ENCODE measurements at places on chromosomes 7 and 10.
A peak's percentile ranks its signal among the peaks of the same experiment; 100 is the strongest.

GRCh38 chr10:50439187-50439586, 184.6 kb downstream of the SGMS1 start:
- DNase-seq: no peak

DNA sequence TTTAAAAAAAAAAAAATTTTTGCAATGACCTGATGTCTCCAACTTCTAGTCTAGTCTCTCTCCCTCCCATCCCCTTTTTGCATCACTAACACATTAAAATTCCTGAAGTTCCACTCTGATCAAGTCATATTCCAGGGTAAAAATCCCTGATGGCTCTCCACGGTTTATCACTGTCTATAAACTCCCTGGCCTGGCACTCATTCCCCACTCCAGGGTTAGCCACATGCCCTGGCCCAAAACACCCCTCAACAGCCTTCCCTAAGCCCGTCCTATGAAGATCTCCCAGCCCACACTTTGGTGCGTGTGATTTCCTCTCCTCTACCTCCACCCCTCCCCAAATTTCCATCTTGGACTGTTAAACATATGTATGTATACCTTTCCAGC, 125.4 kb downstream of the JAZF1 start:
- DNase-seq: peak; percentile 45

GRCh38 chr7:30304177-30304884, 19.9 kb downstream of the ZNRF2 start:
- DNase-seq: no peak

DNA sequence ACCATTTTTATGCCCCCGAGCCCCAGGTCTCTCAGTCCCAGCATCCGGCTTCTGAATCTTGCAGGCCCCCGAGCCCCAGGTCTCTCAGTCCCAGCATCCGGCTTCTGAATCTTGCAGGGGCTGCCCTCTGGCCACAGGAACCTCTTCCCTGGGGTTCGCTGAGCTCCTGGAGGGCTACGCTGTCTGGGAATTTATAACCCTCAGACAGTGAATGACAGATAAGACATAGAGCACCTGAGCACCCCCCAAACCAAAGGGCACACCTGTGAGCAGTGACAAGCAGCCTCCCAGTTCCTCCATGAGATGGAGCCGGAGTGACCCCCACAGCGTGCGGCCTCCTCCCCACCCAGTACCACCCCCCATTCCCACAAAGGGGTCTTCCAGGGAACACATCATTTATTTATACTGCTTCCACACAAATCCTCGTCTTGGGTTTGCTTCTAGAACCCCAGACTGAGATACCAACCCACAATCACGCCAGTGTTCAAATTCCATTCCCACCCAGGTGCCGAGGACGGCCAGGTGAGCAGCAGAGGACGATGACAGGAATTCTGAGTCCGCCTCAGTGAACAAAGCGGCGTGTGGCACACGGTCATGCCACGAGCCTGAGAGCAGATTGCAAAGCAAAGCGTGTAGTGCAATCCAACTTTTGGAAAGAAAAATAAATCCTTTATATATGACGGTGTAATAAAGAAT, 57.7 kb upstream of the FAM20C start:
- no peak for DNase-seq

DNA sequence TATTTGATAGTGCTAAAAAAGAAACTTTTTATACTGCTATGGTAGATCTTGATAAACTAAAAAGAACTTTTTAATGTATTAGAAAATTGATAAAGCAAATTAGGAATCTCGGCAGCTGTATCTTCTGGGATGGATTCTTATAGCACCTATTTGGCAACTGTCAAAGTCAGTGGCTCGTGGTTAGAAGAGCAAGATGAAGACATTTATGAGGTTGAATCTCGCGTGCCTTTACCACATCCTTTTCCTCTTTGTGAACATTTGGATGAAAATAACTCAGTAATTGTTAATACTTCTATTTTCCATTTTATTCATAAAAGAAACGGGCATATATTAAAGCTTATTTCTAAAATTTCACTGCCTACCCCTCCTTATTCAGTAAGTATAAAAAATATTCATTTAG, 76.2 kb downstream of the CYP51A1 start:
- DNase-seq: no peak

- DNase-seq: no peak
Observed at GRCh38 chr10:44589181-44589943, 204.5 kb upstream of the CXCL12 start.

GRCh38 chr7:152132812-152133211, 107.3 kb downstream of the GALNT11 start:
- no peak for DNase-seq

DNA sequence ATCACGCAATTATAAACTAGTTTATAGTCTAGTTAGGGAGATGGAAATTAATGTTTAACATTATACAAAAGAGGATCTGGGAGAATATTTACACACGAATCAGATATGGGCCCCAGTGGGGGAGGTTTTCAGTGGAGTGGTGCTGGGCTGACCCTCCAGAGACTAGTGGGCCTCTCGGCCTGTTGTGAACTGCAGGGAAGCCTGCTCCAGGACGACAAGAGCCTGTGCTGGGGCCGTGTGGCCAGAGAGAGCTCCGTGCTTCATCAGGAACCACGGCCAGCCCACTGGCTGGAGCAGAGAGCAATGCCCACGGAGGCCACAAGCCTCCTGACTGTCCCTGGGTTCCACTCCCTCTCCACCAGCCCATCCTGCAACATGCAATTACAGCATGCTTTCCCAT, 11.3 kb upstream of the ESYT2 start:
- no peak for DNase-seq

DNA sequence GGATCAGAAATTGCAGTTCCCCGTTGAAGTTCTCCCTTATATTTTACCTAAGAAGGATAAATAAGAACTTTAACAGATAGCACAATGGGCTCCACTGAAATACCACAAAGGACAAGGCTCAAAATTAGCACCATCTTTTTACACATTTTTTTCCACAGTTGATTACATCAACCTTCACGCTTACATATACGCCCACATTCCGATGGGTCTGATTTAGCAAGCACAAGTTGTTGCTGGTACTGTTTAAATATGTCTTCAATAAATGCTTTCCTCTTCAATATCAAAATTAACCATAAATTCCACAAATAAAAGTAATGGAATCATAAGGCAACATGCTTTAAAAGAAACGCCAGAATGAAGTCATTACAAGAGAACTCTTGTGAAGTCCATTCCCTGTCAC, 79.5 kb downstream of the NEBL start:
- no peak for DNase-seq

DNA sequence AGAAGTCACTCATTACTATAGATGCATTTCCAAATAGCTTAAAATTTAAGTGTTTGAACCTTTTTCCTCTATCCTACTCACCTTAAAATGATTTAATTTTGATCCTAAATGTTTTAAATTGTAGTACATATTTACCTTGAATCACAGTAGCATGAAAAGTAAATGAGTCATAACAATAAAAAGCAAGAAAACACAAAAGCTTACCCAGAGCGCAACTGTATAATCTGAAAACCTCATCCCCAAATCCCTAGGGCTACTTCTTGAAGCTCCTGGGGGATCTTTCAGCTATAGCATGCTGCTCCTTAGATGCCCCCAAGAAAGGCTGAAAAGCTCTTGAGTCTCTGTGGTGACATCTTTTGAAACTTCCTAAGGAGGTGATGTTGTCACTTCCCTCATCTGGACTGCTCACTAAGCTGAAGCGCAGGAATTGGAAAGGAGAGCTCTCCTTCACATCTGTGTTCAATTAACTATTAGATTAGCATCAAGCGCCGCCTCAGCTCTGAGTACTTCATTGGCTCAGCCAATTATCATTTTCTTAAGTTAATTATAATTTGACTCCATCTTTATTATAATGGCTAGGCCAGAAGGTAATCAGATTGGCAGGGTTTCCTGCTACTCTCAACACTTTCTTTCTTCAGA, 60.2 kb downstream of the SEMA3E start:
- no peak for DNase-seq

GRCh38 chr7:103686064-103686463, 240.1 kb upstream of the SLC26A5 start:
- no peak for DNase-seq

DNA sequence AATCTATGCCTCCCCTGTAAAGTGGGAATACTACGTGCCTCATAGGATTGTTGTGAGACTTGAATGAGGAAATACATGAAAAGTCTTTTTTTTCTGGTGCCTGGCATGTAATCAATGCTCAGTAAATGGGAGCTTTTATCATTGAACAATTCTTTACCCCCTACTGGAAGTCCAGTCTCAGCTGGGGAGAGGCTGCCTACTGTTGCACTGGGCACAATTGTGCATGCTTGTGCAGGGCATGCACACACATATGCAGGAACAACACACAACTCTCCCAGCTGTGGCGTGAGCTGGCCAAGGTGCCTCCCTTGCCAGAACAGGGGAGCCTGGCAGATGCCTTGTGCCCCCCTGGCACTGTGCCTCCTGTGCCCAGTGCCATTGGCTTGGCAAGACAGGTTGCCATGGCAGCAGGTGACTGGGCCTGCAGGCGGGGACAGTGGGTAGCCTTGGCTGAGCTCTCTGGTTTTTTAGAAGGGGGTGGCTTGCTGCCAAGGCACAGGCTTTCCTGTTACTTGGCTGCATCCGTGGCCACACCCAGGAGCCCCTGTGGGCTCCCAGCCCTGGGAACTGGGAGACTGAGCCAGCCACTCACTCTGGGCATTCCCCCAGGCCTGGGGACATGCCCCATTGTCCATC, 16.1 kb upstream of the PALD1 start:
- DNase-seq: no peak

DNA sequence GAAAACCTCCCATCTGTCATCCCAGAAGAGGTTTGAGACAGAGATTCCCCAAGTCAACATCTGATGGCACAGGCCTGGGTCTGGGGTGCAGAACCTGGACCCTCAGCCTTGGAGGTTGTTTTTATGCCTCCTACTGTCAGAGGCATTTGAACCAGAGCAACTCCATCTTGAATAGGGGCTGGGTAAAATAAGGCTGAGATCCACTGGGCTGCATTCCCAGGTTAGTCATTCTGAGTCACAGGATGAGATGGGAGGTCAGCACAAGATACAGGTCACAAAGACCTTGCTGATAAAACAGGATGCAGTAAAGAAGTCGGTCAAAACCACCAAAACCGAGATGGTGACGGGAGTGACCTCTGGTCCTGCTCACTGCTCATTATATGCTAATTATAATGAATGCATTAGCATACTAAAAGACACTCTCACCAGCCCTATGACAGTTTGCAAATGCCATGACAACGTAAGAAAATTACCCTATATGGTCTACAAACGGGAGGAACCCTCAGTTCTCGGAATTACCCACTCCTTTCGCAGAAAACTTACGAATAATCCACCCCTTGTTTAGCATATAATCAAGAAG, 92.0 kb downstream of the ITGA8 start:
- peak; percentile 17 for DNase-seq

GRCh38 chr7:149214020-149214720, 18.8 kb downstream of the ZNF282 start:
- DNase-seq: no peak

GRCh38 chr7:99428972-99429566, 9.5 kb downstream of the PTCD1 start:
- DNase-seq: no peak

GRCh38 chr7:111370002-111370401, 192.3 kb downstream of the IMMP2L start:
- no peak for DNase-seq

DNA sequence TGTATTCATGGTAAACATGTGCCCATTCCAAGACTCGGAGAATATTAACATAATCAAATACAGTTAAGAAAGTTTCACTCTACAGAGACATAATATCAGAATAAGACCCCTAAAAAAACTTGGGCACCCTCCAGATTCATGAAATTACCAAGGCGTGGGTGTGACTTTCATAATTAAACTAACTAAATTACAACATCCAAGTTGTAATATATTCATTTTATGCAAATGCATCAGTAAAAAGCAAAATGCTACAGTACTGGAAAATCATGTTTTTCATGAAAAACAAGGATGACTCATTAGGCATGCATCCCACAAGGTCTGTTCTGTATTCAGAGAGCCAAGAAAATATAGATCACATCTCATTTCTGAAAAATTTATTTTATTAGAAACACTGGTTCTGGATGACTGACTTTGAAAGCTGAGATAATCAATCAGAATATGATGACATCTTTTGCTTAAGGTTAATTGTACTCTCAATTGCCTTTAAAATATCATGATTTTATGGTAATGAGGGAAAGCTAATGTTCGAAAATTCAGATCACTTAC, 248.8 kb upstream of the SMIM30 start:
- no peak for DNase-seq

DNA sequence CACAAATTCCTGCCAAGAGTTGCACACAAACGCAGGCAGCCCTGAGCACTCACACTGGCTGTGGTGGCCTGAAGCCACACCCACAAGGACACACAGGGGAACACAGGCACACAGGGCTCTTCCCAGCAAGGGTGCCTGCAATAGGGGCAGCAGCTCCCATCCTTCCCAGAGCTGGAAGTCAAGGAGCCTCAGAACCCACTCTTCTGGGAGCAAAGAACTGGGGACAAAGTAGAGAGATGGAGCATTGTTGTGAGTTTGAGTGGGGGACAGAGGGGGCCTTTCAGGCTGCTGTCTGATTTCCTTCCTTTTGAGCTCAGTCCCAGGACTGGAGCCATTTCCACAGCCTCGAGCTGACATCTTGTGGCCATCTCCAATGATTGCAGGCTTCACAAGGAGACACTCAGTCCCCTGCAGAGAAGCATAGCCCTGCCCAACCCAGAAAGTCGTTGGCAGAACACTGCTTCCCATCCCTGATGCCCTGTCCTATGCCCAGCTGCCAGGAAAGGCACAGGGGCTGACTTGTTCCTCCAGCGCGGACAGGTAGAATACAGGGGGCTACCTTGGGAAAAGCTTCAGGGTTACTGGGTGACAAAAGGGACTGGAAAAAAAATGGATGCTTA, 34.4 kb upstream of the SLF2 start:
- DNase-seq: peak; percentile 49

DNA sequence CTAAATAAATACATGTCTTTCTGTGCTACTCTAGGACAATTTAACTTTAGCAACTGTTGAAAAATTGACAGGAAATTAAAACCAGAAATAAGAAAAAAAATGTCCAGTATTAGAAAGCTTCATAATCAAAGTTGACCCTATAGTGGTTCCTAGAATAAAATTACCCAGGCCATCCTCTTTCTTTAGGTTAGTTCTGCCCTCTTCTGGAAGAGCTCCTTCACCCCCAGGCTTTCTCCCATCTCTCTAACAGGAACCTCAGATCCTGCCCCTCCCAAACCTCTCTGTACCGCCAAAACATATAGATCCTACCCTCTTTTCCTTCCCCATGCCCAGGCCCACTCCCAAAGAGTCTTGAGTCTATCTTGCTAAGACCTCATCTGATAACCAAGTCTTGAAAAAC, 159.4 kb upstream of the CDK1 start:
- DNase-seq: no peak

- DNase-seq: no peak
Observed at GRCh38 chr7:5703572-5704533, 77.6 kb downstream of the RNF216 start.

DNA sequence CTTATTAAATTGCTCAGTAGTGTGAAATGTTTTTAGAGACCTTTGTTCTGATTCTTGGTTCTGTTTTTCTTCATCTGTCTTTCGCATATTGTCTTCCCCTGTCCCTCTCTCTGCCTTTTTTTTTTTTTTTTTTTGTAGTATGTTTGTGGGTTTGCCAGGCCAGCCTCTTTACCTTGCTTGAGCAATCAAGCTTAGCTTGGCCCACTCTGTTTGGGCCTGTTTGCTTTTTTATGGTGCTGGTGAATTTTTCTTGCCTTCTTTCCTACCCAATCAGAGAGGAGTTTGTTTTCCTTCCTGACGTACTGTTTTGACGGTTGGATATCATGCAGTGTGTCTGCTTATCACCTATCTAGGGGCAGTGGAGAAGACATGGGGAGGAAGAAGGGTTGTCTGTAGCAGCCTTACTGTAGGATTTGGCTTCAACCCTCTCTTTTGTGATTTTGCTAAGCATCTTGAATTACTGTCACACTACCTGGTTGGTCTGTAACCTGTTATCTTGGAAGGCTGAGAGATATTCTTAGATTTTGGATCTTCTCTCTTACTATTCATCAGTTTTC, 64.0 kb downstream of the BBS9 start:
- no peak for DNase-seq

Measured in astrocyte (in vitro differentiated cells and primary cell).